Psoas muscle (tissue), 8 donors: ENCODE measurements at places on chromosomes 1 and 21. TPM values are rescaled to one million over a fixed set of nuclear protein-coding genes. Genes with fewer than 3 reads are reported as not detected.
A peak's percentile ranks its signal among the peaks of the same experiment; 100 is the strongest.

The RPTN gene
- not detected for total RNA-seq

GRCh38 chr1:25564777-25565574, 21.6 kb downstream of the LDLRAP1 start:
- DNase-seq: no peak

DNA sequence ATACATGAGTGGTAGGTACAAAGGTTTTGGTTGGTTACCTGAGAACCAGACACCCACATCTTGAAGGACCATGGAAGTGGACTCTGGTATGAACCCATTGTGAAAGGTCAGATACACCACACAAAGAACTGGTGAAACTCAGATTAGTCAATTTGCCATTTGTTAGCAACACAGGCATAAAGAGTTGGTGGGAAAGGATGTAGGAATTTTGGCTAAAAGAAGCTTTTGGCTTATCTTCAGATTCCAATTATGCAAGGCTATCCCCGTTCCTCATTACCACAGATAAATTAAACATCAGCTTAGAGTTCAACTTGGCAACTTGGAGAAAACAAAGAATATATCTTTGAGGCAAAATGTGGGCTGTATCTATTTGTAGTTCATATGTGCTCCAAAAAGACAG, 87.0 kb upstream of the IRF2BP2 start:
- no peak for DNase-seq

- DNase-seq: no peak
These were observed 5.6 kb upstream of the RD3 start for GRCh38 chr1:211497489-211498045.

- DNase-seq: no peak
These were observed 131.2 kb upstream of the COA6 start for GRCh38 chr1:234241941-234242490.

The GJA4 gene
- total RNA-seq: 19.7 TPM

The HMGN1 gene
- 24.6 TPM for total RNA-seq

DNA sequence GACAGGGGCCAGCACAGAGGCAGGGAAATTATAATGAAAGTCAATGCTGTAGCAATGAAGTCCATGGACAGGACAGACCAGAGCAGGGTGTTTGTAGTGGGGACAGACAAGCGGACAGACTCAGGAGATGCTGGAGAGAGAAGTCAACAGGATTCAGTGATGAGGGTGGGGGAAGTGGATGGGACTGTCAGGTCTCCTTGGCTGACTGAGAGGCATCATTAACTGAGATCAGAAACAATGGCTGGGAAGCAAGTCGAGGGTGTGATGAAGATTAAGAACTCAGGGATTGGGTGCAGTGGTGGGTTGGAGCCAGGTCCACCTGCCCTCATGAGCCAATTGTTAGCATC, 25.5 kb downstream of the CD58 start:
- DNase-seq: no peak

DNA sequence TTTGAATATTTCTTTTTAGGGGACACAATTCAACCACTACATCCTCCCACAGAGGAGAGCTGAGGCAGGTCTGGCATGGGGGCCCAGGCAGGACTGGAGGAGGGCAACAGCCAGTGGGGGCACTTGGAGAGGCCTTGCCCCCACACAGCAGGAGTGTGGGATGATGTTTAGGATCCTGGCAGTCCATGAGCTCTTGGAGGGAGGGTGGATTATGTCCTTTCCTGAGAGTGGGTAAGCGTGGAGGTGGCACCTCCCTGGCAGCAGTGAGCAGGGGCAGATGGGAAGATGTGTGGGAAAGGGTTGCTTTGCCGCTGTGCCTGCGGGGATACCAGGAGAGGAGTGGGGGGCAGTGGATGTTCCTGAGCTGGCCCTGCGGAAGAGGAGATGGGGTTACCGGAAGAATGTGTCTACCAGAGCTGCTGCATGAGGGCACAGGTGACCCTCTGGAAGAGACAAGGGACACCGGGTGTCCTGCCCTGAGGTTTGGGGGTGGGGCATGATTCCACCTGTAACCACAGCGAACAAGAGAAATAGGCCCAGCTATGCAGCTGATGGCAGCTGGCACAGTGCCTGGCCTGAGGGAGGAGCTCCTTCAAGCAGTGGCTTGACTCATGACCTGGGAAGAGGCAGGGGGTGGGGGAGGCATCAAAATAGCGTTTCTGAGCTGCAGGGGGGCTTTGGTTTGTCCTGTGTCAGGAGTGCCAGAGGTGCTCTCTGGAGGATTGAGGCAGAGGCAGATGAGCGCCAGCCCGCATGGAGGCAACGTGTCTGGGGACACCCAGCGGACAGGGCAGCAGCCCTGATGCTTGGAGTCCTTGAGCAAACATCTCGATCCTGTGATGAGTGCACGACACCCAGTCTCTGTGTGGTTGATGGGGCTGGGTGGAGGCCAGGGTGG, 123.9 kb upstream of the TMPRSS2 start:
- no peak for DNase-seq

DNA sequence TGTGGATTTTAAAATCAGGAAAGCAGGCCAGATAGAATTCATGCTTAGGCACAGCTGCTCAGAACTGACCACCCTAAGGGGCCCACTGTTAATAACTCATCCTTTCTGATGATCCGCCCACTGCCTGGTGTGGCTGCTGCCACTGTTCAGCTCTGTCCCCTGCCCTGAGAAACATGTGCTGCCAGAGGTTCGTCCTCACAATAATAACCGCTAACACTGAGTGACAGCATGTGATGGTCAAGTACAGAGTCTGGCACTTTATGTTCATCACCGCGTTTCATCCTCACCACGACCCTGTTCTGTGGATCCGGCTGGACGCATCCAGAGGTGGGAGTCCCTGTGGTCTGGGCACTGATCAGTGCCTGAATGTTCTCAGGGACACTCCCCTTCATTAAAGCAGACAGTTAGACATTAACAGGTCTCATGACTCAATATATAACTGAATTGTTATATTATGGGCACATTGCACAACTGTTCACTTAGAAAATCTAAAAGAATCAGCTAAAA, 108.6 kb downstream of the SIM2 start:
- no peak for DNase-seq

GRCh38 chr1:101242324-101243050, 5.7 kb downstream of the S1PR1 start:
- DNase-seq: no peak

The KHDRBS1 gene
- total RNA-seq: 46.5 TPM

The TNFRSF18 gene
- not detected for total RNA-seq

- no peak for DNase-seq
These were observed 38.6 kb upstream of the GPR88 start for GRCh38 chr1:100499194-100499811.

DNA sequence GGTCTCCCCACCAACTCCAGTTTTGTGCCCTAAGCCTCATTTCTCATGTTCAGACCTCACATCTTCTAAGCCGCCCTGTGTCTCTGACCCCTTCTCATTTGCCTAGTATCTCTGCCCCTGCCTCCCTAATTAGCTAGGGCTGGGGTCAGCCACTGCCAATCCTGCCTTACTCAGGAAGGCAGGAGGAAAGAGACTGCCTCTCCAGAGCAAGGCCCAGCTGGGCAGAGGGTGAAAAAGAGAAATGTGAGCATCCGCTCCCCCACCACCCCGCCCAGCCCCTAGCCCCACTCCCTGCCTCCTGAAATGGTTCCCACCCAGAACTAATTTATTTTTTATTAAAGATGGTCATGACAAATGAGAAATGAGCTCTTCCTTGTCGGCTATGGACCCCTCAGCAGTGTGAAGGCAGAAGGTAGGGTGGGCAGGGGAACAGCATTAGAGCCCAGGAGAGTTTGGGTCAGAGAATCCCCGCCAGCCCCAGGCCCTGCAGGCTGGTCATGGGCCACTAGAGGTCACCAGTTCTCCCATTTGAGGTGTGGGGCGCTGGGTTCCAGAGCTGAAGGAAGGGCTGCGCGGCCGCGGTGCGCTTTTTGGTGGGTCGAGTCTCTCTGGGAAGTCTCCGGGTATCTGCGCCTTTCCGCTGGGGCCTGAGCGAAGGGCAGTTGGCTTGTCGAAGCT, 11.5 kb downstream of the ADAMTSL4 start:
- DNase-seq: peak; percentile 91

The ZYG11A gene
- total RNA-seq: 0.13 TPM

DNA sequence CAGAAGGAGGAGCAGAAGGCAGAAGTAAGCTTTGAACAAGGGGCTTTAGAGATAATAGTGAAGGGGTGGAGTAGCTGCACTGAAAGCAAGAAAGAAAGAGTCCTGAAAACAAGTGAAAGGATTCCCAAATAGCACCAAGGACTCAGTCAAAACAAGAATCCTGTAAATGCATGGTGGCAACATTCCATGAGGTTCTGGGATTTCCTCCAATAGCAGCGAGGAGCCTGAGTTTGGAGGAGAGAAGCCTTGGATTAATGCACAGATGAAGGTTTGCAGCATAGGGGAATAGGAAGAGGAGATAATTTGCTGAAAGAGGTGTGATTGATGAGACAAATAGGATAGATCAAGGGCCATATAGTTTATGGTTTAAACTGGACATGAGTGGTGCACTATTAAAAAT, 10.9 kb downstream of the KRTAP22-2 start:
- no peak for DNase-seq

- no peak for DNase-seq
These were observed 259.3 kb downstream of the HLX start for GRCh38 chr1:221138516-221138915.

The PRR9 gene
- not detected for total RNA-seq

The OR14K1 gene
- not detected for total RNA-seq

DNA sequence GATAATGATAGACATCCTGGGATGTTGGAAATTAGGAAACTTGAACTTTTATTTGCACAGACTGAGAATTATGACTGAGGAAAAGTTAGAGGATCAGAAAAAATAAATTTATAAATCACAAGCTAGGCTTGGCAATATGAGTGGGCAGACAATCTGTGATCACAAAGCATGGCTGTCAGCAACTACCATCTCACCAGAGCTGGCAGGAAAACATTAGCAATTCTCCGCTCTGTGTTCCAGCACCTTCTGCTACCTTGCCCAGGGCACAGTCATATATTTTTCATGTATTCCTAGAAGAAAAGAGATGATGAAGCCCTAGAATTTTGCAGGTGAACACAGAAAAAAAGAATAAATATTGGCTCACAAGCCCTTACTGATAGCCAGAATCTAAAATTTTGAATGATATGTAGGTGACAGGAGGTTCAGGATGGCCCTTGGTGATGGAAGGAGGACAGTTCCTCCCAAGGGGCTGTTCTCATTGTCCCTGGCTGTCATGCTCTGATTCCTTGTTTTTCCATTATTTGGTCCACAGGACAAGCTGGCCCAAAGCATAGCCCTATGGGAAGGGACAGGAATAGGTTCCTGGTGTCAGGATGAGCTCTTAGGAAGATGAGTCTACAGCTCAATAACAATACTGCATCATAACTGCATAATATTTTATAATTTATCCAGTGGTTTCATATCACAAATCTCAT, 12.2 kb upstream of the STXBP3 start:
- DNase-seq: no peak

The FMOD gene
- total RNA-seq: 5.9 TPM

- no peak for DNase-seq
These were observed 16.4 kb downstream of the LDLRAD1 start for GRCh38 chr1:54001591-54001990.

DNA sequence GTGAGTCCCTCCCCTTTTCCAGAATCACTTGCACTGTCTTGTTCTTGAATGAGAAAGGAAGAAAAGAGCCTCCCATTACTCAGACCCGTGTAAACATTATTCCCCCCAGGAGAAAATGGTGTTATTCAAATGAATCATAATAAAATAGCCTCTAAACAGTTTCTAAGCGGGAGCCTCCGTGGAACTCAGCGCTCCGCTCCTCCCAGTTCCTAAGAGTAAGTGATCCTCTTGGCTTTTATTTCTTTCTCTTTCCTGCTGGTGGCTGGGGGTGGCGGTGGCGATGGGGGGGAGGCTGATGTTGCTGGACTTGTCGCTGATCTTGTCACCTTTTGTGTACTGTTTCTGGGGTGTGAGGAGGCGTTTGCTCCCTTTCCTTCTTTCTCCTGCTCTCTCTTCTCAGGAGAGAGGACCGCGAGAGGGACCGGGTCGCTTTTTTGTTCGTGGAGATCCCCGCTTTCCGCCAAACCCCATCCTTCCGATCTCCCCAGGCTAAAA, 781 bp downstream of the PROX1 start:
- DNase-seq: no peak

GRCh38 chr1:20426923-20427322, 59.1 kb downstream of the CAMK2N1 start:
- DNase-seq: no peak

The CD46 gene
- total RNA-seq: 43.5 TPM

- peak; percentile 81 for DNase-seq
These were observed at the start of gene USP24 for GRCh38 chr1:55215194-55216021. TSS of gene USP24 (minus strand) at chr1:55215364. CDS start at chr1:55215113, 251 bp downstream.

DNA sequence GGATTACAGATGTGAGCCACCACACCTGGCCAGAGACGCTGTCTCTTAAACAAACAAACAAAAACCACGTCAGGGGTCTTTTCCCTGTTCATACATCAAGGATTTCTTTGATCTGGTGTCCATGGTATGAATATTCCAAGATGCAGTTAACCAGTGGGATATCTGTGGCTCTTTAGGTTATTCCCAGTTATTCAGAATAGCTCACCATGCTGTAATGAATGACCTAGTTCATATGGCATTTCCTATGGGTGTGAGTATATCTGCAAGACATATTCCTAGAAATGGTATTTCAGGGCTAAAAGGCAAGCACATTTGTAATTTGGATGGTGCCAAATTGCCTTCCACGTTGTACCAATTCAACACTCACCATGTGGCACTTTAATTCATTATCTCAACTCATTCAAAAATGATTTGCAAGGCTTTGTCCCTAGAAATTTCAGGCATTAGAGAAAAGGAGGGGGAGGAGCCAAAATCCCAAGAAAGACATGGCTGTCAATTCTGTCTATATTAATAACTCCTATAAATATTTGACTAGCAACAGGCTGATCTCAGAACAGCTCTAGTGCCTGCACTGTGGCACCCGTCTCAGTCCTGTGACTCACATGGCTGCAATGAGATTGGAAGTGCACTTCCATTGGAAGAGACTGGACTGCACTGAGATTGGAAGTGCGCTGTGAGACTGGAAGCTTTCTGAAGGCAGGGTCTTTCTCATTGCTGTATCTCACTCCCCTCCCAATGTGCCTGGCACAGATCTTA, 6.0 kb upstream of the STMN1 start:
- DNase-seq: no peak

DNA sequence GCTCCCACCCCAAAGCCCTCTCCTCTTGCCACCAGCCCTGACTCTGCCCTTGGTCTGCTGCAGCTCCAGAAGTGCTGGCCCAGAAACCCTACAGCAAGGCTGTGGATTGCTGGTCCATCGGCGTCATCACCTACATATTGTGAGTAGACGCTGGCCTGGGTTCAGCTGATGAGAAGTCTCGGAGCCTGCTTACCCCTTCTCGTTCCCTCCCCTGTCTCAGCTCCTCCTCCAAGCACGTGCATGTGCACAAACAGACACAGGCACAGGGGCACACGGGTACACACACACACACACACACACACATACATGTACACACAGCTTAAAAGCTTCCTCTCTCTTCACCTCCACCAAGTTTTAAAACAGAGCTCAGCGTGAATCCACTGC, 24.3 kb downstream of the CAMK1G start:
- no peak for DNase-seq

The AMY2A gene
- 1.4 TPM for total RNA-seq

DNA sequence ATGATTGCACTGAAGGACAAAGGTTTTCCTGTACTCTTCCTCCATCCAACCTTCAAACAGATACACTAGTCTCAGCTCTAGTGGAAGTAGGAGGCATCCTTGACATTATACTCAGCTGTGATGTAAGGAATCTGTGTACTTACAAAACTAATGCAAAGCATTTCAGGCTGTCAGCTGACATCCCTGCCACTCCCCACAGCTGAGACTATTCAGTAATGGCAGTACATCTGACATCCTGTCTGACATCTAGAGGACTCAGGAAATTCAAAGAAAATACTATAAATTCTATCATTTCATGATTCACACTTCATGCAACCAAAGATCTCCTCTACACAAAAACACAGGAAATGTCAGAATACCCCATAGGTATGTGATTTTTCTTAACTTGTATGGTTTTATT, 325.8 kb downstream of the SMYD3 start:
- no peak for DNase-seq
